ENCODE measurements at places on chromosomes 11 and 22. TPM values are rescaled to one million over a fixed set of nuclear protein-coding genes. Genes with fewer than 3 reads are reported as not detected.

The TSSC4 gene
- 52.1 TPM for total RNA-seq

The MOGAT2 gene
- not detected for total RNA-seq

The KCNQ1 gene
- total RNA-seq: 9.2 TPM

GRCh38 chr11:76690736-76691135 lies 20.2 kb upstream of the LRRC32 start:
- no peaks in the 10 kb centered on the region for H3K36me3 ChIP-seq
- peaks cover 18% of the 10 kb centered on the region for H3K4me1 ChIP-seq
- H3K27ac ChIP-seq: no peak overlapping the region
- DNase-seq: no peak

GRCh38 chr11:94780432-94780831 lies 12.3 kb downstream of the AMOTL1 start:
- no peaks in the 10 kb centered on the region for H3K36me3 ChIP-seq
- H3K4me1 ChIP-seq: peaks cover 16% of the 10 kb centered on the region
- H3K27me3 ChIP-seq: peaks cover 43% of the 10 kb centered on the region
- H3K4me3 ChIP-seq: peak overlapping the region; percentile 46
- no peak for DNase-seq

GRCh38 chr11:86669424-86669823 lies 3.0 kb downstream of the ME3 start:
- no peak overlapping the region for H3K27ac ChIP-seq
- H3K4me3 ChIP-seq: no peak overlapping the region

DNA sequence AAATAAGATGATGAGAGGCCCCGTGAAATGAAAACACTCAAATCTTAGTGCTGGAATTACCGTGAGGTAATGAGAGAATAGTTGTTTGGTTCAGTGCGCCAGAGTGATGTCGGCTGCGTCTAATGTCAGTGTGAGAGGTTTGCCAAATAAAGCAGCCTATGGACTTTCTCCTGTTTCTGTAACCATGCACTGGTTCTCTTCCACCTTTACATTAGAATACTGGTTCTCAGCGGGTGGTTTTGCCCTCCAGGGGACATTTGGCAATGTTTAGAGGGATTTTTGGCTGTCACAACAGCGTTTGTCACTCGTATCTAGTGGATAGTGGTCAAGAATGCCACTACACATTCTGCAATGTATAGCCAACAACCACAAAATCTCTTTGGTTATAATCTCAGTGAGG lies 1.1 kb downstream of the OOSP4B start:
- H3K27me3 ChIP-seq: no peaks in the 10 kb centered on the region
- no peaks in the 10 kb centered on the region for H3K36me3 ChIP-seq
- no peak overlapping the region for H3K27ac ChIP-seq
- no peak overlapping the region for H3K4me3 ChIP-seq
- H3K4me1 ChIP-seq: no peaks in the 10 kb centered on the region

DNA sequence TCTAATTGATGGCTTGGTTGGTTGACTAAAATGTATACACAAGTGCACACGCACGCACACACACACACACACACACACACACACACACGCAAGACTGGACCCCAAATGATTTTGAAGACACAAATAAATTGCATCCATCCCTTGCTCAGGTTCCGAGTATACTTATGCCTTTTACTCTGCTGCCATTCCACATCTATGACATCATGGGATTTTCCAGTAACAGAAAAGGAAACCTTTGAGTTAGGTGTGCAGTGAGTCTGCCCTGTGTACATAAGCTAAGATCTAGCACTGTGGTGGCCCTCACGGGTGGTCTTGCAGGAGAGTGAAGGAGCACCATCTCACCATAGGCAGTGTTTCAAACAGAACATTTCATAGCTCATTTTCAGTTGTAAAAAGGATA lies 20.5 kb upstream of the LARGE1 start:
- DNase-seq: no peak
- no peaks in the 10 kb centered on the region for H3K4me1 ChIP-seq
- no peak overlapping the region for H3K4me3 ChIP-seq

DNA sequence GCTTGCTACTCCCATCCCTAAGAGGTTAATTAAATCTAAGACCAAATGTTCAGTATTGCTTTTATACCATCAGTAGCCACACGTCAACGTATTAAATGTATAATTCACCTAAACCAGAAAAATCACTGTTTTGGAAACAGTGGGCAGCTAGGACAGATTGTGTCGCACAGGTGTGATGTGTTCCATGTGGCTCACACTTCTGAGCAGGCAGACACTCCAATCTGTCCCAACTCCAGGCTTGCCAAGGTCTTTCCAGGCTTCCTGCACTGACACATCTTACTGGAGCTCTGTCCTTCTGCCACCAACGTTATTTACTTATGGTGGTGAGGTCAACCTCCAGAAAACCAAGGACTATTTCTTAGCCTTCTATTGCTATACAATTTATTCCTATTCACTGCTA lies 11.4 kb downstream of the SIAE start:
- no peak overlapping the region for H3K27ac ChIP-seq
- no peak overlapping the region for H3K4me3 ChIP-seq
- no peak for DNase-seq

- no peak overlapping the region for H3K4me3 ChIP-seq
- H3K27ac ChIP-seq: no peak overlapping the region
- H3K27me3 ChIP-seq: no peaks in the 10 kb centered on the region
- peaks cover 8% of the 10 kb centered on the region for H3K4me1 ChIP-seq
These were observed 53.4 kb upstream of the PARVG start for GRCh38 chr22:44127356-44127755.

DNA sequence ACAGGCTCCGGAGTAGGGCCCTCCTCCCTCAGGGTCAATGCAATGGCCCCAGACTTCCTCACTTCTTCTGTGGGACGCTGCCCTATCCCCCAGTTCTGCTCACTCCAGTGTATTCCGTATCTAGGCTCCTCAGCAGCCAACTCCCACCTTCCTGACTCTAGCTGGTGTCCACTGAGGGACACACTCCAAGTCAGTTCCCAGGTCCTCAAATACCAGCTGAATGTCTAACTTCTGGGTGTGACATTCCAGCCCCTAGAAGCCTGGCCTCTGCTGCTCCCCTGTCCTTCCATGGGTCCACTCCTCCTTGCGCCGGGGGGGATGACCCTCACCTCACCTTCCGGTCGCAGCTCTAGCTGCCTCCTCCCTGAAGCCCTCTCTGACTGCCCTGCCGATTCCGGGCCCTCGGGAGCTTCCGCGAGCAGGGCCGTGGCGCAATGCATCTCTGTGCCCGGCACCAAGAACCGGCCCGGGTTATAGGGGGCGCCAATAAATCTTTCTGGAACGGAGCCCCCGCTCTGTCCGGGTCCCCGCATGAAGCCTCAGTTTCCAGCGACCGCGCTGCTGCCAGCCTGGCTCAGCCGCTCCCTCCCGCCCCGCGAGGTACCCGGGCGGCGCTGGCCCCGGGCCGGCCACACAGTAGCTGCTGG lies 15.4 kb downstream of the BAD start:
- H3K36me3 ChIP-seq: peaks cover 4% of the 10 kb centered on the region
- H3K27ac ChIP-seq: peak overlapping the region; percentile 96
- no peaks in the 10 kb centered on the region for H3K27me3 ChIP-seq
- H3K4me3 ChIP-seq: peak overlapping the region; percentile 89

GRCh38 chr11:128522943-128523518 lies 64.3 kb downstream of the ETS1 start:
- DNase-seq: peak; percentile 80
- H3K27me3 ChIP-seq: no peaks in the 10 kb centered on the region
- peak overlapping the region; percentile 99 for H3K27ac ChIP-seq
- peak overlapping the region; percentile 99 for H3K4me3 ChIP-seq

DNA sequence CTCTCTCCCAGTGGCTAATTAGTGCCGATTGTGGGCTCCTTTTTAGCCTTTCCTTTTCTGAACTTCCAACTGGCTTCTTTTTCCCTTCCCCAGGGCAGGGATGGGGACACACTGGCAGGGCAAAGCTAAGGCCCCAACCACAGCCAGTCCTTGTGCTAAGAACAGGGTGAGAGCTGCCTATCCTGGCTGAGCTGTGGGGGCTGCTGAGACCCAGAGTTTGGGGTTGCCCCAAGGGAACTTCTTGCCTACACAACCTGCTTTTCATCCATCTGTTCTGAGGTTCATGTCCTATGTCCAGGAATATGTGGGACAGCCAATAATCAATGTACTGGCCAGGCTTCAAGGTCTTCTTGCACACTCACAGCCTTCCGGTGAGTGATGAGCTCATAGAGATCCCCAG lies 10.0 kb upstream of the TPBGL start:
- H3K27me3 ChIP-seq: peaks cover 9% of the 10 kb centered on the region
- no peaks in the 10 kb centered on the region for H3K4me1 ChIP-seq
- H3K4me3 ChIP-seq: no peak overlapping the region
- no peak for DNase-seq
- H3K36me3 ChIP-seq: no peaks in the 10 kb centered on the region
- no peak overlapping the region for H3K27ac ChIP-seq

Data from activated CD8-positive, alpha-beta memory T cell treated with anti-CD3 and anti-CD28 coated beads, Interleukin-2, amount 10 ng/mL, durations not matched to agents 7 days and 5 days (primary cell).